ENCODE measurements at places on chromosomes 2 and 18.

GRCh38 chr2:179302764-179303571 lies 38.3 kb upstream of the SESTD1 start:
- no peak for DNase-seq

GRCh38 chr2:183671233-183671632 lies 547.0 kb downstream of the NUP35 start:
- no peak for DNase-seq

GRCh38 chr2:56185101-56185581 lies 1.4 kb downstream of the CCDC85A start:
- DNase-seq = peak; percentile 46

DNA sequence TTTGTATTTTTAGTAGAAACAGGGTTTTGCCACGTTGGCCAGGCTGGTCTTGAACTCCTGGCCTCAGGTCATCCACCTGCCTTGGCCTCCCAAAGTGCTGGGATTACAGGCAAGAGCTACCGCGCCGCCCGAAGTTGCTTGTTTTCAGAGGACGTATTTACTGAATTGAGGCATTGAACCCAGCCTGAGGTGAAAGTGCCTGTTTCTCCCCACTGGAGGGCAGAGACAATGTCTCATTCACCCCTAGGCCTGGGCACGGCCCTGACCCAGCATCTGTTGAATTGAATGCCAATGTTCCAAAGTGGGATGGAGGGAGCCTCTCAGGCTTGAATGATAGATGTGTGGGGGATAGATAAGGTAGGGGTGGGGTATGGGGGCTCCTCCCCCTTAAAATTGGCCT lies 4.5 kb upstream of the TMBIM1 start:
- DNase-seq = peak; percentile 42

DNA sequence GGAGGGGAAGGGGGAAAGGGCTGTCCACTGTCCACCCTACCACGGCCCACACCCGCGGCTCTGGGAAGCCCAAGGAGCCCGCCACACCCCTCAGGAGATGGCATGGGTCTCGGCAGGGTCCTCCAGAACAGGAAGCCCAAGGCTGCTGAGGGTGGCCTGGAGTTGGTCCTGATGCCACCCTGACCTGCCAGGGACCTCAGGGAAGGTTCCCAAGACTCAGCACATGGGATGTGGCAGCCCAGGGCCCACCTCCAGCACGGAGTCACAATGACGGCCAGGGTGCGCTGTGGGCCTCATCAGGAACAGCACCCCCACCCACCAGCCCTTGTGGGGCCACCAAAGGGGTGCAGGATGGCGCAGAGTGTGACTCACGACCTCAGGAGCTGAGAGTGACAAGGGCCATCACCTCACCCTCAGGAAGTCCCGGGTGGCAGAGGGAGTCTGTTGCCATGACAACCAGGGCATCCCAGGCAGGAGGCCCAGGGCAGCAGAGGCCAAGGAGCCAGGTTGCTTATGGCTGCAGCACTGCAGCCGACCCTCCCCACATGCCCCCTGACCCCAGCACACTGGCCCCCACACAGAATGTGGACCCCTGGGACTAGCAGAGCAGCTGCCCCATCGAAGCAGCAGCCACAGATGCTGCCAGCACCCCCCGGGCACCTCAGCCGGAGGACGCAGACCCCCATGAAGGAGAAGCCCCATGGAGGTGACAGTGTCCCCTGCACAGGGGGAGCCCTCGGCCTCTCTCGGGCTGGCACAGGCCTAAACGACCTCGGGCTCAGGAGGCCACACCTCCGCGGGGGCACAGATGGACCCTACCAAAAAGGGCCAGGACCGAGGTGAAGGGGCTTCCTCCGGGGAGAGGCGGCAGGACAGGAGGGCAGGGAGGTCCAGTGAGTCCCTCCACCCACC lies 34.3 kb downstream of the KIF1A start:
- no peak for DNase-seq

DNA sequence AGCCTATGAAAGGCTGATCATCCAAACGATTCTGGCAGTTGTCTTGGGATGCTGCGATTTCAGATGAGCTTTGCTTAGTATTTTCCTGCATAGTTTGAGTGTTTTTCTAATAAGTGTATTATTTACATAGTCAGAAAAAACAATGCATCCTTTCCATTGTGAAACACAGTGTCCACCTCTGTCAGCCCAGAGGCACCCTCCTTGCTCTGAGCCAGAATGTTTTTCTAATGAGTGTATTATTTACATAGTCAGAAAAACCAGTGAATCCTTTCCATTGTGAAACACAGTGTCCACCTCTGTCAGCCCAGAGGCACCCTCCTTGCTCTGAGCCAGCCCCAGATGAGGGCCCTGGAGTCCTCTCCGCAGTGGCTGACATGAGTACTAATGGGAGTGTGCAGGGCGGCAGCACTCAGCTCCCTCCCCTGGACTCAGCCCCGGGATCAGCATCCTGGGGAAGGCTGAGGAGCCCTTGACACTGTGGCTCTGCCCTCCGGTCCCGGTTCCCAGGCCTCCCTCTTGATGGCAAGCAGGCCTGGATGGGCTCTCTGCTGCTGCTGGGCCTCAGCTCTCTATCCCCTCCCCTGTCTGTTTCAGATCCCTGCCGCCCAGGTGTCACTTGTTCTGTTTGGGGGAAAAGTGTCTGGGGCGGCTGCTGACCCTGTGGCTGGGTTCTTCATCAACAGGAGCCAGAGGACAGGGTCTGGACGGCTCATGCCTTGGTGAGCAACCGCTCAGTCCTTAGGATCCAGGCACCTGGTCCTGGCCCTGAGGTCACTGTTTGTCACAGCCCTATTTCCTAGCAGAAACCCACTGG lies 5.9 kb downstream of the MFSD2B start:
- DNase-seq = no peak

- no peak for DNase-seq
These were observed 19.2 kb upstream of the SIGLEC15 start for GRCh38 chr18:45806226-45806625.

- no peak for DNase-seq
These were observed at the start of gene COL5A2 for GRCh38 chr2:189179570-189179950. COL5A2 (minus strand) TSS chr2:189179761; CDS start chr2:189179604, 157 bp downstream.

- DNase-seq = no peak
These were observed 144.4 kb downstream of the MGAT5 start for GRCh38 chr2:134398300-134398699.

DNA sequence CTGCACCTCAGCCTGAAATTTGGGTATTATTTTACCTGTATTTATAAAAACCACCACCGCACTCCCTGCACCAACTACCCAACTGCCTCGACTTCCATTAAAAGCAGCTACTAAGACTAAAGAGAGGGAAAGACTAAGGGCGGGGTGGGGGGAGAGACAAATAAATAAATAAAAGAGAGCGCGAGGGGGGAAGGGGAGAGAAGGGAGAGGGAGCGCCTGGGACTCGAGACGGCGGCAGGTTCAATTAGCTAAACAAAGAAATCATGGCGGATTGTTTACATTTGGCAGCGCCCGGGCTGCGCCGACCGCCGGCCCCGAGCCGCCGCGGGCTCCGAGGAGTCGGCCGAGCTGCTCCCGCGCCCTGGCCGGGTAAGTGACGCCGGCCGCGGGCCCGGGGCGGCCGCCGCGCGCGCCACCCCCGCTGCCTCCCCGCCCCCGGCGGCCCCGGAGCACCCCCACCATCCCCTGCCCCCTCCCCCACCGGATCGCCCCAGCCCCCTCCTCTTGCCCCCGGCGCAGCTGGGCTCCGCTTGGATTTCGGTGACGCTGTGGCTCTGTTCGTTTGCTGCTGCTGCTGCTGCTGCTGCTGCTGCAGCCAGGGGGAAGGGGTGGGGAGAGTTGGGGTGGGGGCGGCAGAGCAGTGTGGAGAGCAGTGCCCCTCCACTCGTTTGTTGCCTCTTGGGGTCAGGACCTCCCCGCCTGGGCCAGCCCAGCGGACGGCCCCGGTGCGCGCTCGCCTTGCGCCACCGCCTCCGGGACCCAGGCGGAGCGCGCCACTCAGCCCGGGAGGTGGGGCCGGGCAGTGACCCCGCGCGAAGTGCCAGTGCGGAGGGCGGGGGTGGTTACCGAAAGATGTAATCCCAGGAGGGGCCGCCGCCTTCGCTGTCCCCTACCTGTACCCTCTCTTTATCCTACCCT lies 187.2 kb upstream of the FANCL start:
- no peak for DNase-seq

GRCh38 chr2:231590614-231591013 lies 2.0 kb upstream of the TEX44 start:
- no peak for DNase-seq

DNA sequence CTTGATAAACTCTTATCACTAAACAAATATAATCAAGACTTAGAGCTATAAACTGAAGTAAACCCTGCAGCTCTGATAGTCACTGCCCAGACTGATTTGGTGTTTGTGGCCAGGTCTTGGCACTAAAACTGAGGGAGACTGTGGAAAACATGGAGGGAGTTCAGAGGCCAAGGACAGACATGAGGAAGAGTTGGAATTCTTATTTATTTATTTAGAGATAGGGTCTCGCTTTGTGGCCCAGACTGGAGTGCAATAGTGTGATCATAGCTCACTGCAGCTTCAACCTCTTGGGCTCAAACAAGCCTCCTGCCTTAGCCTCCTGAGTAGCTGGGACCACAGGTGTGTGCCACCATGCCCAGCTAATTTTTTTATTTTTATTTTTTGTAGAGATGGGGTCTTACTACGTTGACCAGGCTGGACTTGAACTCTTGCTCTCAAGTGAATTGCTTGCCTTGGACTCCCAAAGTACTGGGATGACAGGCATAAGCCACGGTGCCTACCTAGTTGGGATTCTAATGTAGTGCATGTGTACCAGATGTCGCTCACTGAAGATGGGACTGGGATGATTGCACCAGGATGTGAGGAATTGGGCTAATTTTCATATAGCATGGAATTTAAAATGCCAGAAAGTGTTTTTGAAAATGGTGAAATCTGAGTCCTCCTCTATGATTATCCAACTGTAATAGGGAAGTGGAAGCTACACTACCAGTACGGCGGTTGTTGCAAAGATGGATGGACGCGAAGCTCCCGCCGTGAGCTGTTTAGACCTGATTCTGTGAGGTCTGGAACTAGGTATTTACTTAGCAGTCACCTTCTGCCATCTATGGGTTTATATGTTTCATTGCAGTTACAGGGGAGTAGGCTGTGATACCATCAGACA lies 52.7 kb upstream of the CTLA4 start:
- no peak for DNase-seq

DNA sequence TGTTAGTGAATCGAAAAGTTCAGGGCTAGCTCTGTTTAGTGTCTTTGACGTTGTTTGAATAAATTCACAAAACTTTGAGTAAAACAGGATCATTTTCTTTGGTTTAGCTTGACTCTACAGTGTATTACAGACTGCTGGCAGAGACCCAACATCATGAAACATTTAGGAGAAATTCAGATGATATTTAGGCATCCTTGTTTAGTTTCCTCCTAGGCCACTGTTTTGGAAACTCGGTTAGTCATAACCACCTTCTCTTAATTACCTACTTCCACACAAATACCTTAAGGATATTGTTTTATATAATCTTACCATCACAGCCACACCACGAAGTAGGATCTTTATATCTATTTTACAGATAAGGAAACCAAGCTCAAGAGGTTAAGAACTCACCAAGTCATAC lies 7.8 kb downstream of the LIMS1 start:
- no peak for DNase-seq

DNA sequence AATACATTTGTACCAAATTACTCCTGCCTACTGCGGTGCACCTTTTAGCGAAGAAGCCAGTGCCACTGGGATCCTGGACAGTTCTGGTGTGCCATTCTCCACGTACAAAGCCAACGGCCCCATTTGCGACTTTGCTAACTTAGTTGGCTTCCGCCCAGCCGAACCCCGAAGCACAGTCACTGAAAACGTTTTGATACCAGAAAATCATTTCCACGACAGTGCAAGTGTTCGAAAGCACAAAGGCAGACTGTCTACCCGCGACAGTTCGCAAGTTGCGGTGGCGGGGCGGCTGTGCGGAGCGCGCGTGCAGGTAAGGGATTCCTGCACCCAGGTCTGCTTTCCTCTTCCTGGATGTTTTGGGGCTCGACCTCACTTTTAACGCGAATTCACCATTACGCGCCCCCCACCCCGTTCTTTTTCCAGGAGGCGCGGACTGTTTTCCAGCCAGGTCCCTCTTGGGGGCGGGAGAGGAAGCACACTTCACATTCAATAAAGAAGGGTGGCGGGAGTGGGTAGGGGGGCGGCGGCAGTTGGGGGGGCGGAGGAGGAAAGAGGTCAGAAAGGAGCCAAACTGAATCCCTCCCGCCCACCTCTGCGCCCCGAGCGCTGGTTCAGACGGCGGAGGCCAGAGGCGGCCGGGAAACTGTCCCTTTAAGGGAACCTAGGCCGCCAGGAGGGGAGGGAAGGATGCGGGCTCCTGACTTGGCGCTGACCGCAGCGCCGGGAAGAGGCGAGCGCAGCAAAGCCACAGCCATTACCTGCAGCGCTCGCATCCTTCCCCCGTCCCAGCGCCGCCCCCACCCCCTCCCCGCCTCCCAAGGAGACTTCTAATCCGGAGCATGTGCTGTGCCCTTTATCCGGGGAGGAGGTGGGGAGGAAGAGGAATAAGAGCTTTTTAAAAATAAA lies 107.4 kb upstream of the KCTD1 start:
- peak; percentile 58 for DNase-seq

DNA sequence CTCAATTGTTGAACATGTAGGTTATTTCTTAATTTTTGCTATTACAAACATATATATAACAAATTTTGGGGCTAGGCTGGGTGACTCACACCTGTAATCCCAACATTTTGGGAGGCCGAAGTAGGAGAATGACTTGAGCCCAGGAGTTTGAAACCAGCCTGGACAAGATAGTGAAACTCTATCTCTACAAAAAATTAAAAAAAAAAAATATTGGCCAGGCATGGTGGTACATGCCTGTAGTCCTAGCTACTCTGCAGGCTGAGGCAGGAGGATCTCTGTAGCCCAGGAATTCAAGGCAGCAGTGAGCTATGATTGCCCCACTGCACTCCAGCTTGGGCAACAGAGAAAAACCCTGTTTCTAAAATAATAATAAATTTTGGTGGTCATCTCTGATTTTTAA lies 23.5 kb downstream of the SLC4A1AP start:
- DNase-seq = no peak

GRCh38 chr2:62196278-62196901 lies 475 bp downstream of the B3GNT2 start:
- DNase-seq = peak; percentile 33

GRCh38 chr2:173978447-173978846 lies 13.3 kb upstream of the SP3 start:
- DNase-seq = no peak

DNA sequence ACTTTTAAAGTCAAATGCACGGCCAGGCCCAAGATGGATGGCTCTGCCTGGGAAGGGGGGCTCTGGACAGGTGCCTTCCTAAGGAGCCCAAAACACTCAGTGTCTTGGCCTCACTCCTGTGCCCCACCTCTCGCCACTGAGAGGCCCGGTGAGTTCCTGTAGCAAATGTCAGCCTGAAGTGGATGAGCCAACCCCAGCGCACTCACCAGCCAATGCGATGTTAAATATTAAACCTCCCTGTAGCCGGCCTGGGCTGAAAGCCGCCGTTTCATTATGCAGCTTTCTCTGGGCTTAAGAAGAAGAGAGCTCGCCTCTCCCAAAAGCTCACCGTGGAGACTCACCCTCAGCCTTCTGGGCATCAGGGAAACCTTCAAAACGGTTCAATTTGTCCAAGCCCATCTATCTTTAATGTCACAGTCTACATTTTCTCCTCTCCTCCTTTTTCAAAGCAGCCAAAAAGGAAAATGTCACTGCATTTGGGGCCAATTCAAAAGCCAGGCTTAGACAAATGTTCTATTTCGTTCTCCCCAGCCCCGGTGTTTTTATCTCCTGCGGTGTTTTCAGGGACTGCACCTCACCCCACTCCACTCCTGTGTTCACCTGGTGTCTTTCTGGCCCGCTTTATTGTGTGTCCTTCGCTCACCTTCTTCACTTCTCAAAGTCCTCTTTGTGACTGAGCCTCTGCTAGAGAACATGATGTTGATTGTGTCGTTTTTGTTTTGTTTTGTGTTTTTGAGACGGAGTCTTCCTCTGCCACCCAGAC lies 124.0 kb downstream of the NRP2 start:
- no peak for DNase-seq
